ENCODE measurements at places on chromosomes 2 and 18. TPM values are rescaled to one million over a fixed set of nuclear protein-coding genes. Genes with fewer than 3 reads are reported as not detected.
A peak's percentile ranks its signal among the peaks of the same experiment; 100 is the strongest.

GRCh38 chr2:191066919-191067233 is 52.9 kb upstream of the STAT1 start:
- H3K27me3 ChIP-seq = no peaks in the 10 kb centered on the region
- H3K4me3 ChIP-seq = no peak overlapping the region
- H3K27ac ChIP-seq = no peak overlapping the region
- no peaks in the 10 kb centered on the region for H3K4me1 ChIP-seq
- no peaks in the 10 kb centered on the region for H3K36me3 ChIP-seq

The INHA gene
- 0.66 TPM for total RNA-seq

- no peak for DNase-seq
- no peak overlapping the region for H3K27ac ChIP-seq
- no peaks in the 10 kb centered on the region for H3K27me3 ChIP-seq
- no peaks in the 10 kb centered on the region for H3K4me1 ChIP-seq
- H3K4me3 ChIP-seq = no peak overlapping the region
Observed at GRCh38 chr2:77823028-77823427, 300.9 kb upstream of the LRRTM4 start.

DNA sequence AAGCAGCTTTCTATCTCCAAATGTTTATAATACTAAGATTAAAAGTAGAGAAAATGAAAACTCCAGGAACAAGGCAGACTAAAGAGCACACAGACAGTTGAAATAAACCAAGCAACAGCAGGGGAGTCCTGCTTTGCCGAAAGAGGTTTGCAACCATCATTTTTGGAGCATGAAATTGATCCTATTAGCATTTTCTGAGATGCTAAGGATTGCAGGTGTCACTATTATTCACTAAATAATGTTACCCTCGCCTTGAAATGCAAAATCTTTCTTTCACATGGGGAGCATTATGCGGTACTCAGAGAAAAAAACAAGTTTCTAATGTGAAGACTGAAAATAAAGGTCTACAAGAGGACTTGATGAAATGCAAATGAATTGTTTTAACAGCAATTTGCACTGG is 81.7 kb upstream of the DNAJC10 start:
- no peaks in the 10 kb centered on the region for H3K4me1 ChIP-seq
- no peak for DNase-seq
- no peak overlapping the region for H3K27ac ChIP-seq
- H3K4me3 ChIP-seq = no peak overlapping the region
- no peaks in the 10 kb centered on the region for H3K36me3 ChIP-seq

DNA sequence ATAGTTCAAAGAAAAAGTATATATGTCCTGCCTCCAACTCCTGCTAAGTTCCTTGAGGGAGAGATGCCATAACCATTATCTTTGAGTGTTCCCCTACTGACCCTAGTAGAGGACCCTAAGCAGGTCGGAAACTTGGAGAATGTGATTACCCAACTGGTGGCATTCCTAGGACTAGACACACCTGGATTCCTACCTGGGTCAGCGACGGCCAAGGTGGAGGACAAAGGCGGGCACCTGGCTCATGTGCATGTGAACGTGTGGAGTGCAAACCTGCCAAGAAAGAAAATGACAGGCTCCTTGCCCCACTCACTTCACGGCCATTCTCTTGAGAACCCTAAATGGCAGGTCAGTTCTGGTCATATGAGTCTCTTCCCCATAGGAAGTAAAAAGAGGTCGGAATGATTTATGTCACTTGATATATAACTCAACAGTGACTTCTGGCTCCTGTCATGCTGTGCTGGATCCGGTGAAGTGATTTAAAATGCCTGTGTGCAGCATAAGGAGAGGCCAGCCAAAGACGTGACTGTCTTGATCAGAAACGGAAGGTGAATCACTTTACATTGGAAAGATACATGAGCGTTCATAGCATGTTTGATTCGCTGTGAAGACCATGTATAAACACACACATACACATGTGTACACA is 371.6 kb downstream of the EIPR1 start:
- no peak overlapping the region for H3K27ac ChIP-seq
- no peak for DNase-seq
- H3K27me3 ChIP-seq = no peaks in the 10 kb centered on the region
- H3K4me1 ChIP-seq = no peaks in the 10 kb centered on the region
- H3K36me3 ChIP-seq = no peaks in the 10 kb centered on the region
- H3K4me3 ChIP-seq = no peak overlapping the region

- H3K4me1 ChIP-seq = no peaks in the 10 kb centered on the region
- H3K4me3 ChIP-seq = no peak overlapping the region
- no peaks in the 10 kb centered on the region for H3K36me3 ChIP-seq
Observed at GRCh38 chr18:25454270-25454659, 102.3 kb upstream of the ZNF521 start.

- no peaks in the 10 kb centered on the region for H3K36me3 ChIP-seq
- H3K4me1 ChIP-seq = no peaks in the 10 kb centered on the region
- no peaks in the 10 kb centered on the region for H3K27me3 ChIP-seq
- no peak overlapping the region for H3K27ac ChIP-seq
- no peak for DNase-seq
Observed at GRCh38 chr2:67476809-67477790, 80.0 kb downstream of the ETAA1 start.

- H3K4me3 ChIP-seq = no peak overlapping the region
- H3K36me3 ChIP-seq = no peaks in the 10 kb centered on the region
- no peak overlapping the region for H3K27ac ChIP-seq
Observed at GRCh38 chr2:1586923-1587840, 157.1 kb downstream of the PXDN start.

DNA sequence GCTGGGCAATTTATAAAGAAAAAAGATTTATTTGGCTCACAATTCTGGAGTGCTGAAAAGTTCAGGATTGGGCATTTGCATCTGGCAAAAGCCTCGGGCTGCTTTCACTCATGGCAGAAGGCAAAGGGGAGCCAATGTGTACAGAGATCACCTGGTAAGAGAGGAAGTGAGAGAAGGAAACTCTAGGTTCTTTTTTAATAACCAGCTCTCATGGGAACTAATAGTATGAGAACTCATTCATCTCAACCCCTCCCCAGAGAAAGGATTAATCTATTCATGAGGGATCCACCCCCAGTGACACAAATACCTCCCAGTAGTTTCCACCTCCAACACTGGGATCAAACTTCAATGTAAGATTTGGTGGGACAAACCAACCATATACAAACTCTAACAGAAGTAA is 129.0 kb downstream of the EVA1A start:
- DNase-seq = no peak
- no peaks in the 10 kb centered on the region for H3K27me3 ChIP-seq
- no peaks in the 10 kb centered on the region for H3K36me3 ChIP-seq
- H3K4me1 ChIP-seq = peaks cover 12% of the 10 kb centered on the region
- H3K27ac ChIP-seq = no peak overlapping the region

- H3K4me1 ChIP-seq = no peaks in the 10 kb centered on the region
- H3K36me3 ChIP-seq = no peaks in the 10 kb centered on the region
- H3K27ac ChIP-seq = no peak overlapping the region
- no peak for DNase-seq
- H3K27me3 ChIP-seq = no peaks in the 10 kb centered on the region
Observed at GRCh38 chr2:217449444-217449843, 553.4 kb downstream of the TNS1 start.

GRCh38 chr2:19496646-19497045 is 138.2 kb upstream of the OSR1 start:
- no peak overlapping the region for H3K27ac ChIP-seq
- no peak for DNase-seq
- H3K27me3 ChIP-seq = no peaks in the 10 kb centered on the region
- no peaks in the 10 kb centered on the region for H3K36me3 ChIP-seq
- H3K4me1 ChIP-seq = no peaks in the 10 kb centered on the region

DNA sequence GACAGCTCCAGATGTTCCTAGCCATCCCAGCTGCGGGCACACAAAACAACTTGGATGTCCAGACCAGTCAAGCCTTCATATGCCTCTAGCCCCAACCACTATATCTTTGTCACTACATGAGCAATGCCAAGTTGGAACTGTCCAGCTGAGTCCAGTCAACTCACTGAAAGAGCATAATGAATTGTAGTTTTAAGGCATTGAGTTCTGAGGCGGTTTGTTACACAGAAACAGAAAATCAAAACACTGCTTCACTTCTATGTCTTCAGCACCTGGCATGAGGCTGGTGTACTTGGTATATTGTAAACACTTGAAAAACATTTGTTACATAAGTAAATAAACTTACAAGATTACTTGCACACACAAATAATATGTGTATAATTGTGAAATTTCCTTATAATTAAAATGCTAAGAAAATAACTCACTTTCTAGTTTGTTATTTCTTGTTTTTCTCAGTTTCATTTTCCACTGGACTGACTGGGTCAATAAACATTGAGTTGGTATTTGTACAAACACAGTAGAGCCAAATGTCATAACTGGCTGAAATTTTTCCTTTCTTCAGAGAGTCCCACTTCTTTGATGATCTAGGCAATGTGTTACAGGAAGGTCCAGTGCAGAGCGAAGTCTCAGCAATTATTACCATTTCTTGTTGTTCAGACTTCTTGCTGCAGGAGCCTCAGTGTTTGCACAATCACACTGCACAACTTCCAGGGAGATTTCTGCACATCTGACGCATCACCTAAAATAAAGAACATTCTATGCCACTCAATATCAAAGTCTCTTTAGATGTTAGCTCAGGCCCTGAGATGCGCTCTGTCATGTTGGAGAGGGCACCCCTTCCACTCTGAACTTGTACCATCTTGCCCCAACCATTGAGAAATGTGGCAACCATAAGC is 38.2 kb upstream of the DPP4 start:
- no peaks in the 10 kb centered on the region for H3K4me1 ChIP-seq
- H3K4me3 ChIP-seq = no peak overlapping the region
- H3K27ac ChIP-seq = no peak overlapping the region
- no peaks in the 10 kb centered on the region for H3K27me3 ChIP-seq

GRCh38 chr18:61553045-61553659 is 219.9 kb downstream of the CDH20 start:
- no peak for DNase-seq
- no peaks in the 10 kb centered on the region for H3K36me3 ChIP-seq
- no peak overlapping the region for H3K4me3 ChIP-seq

The TMEM17 gene
- total RNA-seq = 2.3 TPM

DNA sequence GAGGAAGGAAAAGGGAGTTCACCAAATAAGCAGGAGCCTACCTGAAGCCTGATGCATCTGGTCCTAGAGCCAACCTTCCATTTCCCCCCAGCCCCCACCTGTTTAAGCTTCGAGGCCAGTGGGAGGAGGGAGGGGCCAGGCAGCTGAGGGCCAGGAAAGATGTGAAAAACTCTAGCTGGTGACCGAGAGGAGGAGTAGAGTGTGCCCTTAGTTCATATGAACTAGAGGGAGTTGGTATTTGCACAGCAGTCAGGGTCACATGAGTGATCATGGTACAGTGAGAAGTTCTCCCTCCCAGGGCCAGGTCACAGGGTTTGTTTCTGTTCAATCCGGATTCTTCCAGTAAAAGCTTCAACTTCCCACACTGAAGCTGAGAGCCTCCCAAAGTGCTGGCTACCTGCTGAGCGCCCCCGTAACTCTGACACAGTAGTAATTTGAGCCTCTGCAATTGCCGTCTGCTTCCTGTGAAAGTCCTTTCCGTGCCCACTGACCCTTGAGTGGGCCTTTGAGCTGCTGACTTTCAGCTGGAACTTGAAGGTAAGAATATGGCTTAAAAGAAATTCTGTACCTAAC is at the start of gene SULT1C2:
SULT1C2 (plus strand) TSS at position 362 of the 573 bp plus-strand sequence. CDS start 4,773 bp downstream, outside the sequence.
- H3K4me3 ChIP-seq = no peak within 1 kb of the TSS
- H3K36me3 ChIP-seq = no peaks in the 10 kb centered on the region
- peak within 1 kb of the TSS; percentile 65 for H3K27ac ChIP-seq
- DNase-seq = peak; percentile 51
- no peaks in the 10 kb centered on the region for H3K27me3 ChIP-seq
- H3K4me1 ChIP-seq = no peaks in the 10 kb centered on the region

The ARL5A gene
- 21.4 TPM for total RNA-seq

GRCh38 chr2:45993476-45993991 is 303.7 kb upstream of the EPAS1 start:
- peak; percentile 75 for DNase-seq
- H3K27me3 ChIP-seq = no peaks in the 10 kb centered on the region
- no peak overlapping the region for H3K4me3 ChIP-seq

The LOXHD1 gene
- not detected for total RNA-seq

The C18orf63 gene
- total RNA-seq = not detected

The ADCY3 gene
- 63.9 TPM for total RNA-seq

- no peaks in the 10 kb centered on the region for H3K27me3 ChIP-seq
- H3K4me3 ChIP-seq = no peak overlapping the region
- H3K27ac ChIP-seq = no peak overlapping the region
- peaks cover 8% of the 10 kb centered on the region for H3K4me1 ChIP-seq
- no peaks in the 10 kb centered on the region for H3K36me3 ChIP-seq
Observed at GRCh38 chr2:75506101-75506697, 54.5 kb downstream of the EVA1A start.

The EHD3 gene
- total RNA-seq = 0.99 TPM

DNA sequence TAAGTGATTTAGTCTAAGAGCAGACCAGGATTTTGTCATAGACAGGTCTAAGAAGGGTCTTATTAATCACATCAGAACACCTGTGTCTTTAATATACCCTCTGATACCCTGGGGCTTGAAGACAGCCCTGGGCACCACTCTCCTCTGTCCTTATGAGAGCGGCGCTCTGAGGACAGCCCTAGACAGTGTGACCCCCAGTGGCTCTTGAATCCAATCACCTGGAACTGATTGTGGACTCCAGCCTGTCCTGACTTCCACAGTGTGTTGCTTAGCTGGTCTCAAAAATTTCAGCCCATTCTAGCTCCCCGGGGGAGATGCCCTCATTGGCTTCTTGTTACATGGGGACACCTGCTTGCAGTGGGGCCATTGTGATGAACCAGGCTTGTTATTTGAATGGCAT is 195.8 kb upstream of the SMAD2 start:
- no peak for DNase-seq
- H3K4me1 ChIP-seq = no peaks in the 10 kb centered on the region
- no peak overlapping the region for H3K4me3 ChIP-seq
- no peaks in the 10 kb centered on the region for H3K36me3 ChIP-seq

Data from body of pancreas (tissue), 4 donors.